Activated naive CD8-positive, alpha-beta T cell treated with anti-CD3 and anti-CD28 coated beads, Interleukin-2, amount 10 ng/mL, durations not matched to agents 7 days and 5 days (primary cell): ENCODE measurements at places on chromosomes 4 and X.

DNA sequence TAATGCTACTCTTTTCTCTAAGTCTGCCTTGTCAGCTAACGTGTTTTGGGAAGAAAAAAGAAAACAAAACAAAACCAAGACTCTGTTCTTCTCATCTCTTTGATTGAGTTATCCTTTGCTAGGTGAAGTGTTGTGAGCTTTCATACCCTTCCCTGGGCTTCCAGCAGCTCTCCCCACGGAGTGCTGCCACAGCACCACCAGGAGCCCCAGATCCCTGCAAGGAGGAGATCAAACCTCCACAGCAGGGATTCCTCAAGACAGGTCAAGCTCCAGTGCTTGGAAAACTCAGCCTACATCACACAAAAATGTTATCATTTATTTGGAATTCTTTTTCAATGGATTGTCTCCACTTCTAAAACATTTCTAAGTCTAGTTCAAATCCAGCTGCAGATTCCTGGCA lies 1981.9 kb upstream of the TENM3 start:
- no peak for DNase-seq

- DNase-seq, result no peak
These were observed 56.9 kb downstream of the USO1 start for GRCh38 chr4:75781305-75781704.

DNA sequence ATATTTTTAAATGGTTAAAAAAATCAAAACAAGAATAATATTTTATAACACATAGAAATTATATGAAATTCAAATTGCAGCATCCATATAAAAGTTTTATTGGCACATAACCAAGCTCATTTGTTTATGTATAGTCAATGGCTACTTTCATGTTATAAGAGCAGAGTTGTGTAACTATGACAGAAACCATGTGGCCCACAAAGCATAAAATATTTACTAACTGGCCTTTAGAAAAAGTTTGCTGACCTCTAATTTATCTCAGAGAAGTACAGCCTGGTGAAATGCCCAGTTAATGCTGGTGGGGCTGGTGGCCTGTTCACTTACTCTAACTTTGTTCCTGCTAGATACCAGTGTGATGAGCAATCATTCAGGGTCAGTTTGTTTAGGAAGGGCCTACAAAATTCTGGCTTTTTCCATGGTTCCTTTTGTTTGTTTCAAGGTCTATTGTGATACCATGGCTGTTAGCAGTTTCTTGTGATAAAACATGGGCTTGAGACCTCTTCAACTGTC lies 104.6 kb downstream of the PPP1R2C start:
- no peak for DNase-seq

DNA sequence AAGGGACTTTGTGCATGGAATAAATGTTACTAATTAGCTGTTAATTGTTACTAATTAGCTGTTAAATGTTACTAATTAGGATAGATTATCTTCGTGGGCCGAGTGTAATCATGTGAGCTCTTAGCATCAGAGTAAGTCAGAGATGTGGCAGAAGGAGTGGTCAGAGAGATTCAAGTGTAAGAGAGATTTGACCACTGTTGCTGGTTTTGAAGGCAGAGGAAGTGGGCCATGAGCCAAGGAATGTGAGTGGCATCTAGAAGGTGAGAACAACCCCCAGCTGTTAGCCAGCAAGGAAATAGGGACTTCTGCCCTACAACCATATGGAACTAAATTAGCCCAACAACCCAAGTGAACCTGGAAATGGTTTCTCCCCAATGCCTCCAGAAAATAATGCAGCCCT lies 28.2 kb downstream of the ODAPH start:
- no peak for DNase-seq

DNA sequence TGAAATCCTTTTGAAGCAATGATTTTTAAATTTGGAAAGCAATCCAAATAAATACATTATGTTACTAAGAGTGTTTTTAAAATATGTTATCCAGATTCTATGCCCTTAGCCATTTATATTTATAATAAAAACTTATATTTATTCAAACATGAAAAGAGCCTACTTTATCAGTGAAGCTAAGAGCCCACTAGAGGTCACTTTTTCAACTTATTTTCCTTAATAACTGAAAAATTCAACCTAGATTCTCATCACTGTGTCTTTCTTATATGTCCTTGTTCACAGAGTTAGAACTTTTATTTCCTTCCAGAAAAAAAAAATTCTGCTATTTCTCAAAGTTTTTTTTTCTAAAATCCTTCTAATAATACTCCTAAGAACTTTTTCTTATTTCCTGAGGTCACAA lies 23.9 kb downstream of the PRDM8 start:
- no peak for DNase-seq

DNA sequence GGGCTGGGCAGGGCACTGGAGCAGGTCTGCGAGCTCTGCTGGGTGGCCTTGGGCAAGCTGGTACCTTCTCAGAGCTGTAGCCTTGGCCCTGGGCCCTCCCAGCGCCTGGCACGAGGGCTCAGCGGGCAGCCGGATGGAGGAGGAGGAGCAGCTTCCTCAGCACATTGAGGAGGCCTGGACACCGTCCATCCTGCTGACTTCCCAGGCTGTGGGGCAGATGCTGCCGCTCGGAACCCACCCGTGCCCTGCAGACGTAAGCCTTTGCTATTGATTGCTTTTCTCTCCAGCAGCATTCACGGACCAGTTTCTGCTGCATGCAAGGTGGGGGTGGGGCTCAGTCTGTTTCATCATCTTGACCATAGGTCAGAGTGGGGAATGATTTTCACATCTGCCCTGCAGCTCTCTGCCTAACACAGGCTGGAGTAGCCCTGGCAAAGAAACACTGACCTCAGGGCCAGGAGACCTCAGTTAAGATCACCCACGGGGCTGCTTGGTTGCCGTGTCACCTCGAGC lies 80.7 kb upstream of the PSAPL1 start:
- DNase-seq, result no peak

- peak; percentile 86 for DNase-seq
These were observed 16.8 kb downstream of the FGFR3 start for GRCh38 chr4:1809754-1810502.

- no peak for DNase-seq
These were observed 30.6 kb upstream of the MCF2 start for GRCh38 chrX:139738581-139738980.

DNA sequence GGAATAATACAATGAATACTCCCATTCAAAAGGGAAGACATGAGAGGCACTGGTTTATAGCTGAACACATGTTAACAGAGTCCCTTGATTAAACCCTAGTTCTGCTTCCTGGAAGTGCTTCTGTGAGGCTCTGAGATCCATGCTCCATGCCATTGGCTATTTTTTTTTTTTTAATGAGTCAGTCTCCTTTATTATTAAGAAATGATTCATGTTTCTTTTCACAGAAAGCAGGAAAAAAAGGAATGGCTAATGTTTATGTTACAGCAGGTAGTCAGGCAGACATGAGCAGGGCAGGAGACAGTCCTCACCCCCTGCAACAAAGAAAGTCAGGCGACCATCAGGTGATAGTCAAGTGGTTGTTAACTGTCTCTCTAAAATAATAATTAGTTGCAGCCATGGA lies 598.7 kb downstream of the EPHA5 start:
- DNase-seq, result no peak

GRCh38 chr4:82043809-82044137 lies 330.0 kb downstream of the HNRNPD start:
- no peak for DNase-seq

DNA sequence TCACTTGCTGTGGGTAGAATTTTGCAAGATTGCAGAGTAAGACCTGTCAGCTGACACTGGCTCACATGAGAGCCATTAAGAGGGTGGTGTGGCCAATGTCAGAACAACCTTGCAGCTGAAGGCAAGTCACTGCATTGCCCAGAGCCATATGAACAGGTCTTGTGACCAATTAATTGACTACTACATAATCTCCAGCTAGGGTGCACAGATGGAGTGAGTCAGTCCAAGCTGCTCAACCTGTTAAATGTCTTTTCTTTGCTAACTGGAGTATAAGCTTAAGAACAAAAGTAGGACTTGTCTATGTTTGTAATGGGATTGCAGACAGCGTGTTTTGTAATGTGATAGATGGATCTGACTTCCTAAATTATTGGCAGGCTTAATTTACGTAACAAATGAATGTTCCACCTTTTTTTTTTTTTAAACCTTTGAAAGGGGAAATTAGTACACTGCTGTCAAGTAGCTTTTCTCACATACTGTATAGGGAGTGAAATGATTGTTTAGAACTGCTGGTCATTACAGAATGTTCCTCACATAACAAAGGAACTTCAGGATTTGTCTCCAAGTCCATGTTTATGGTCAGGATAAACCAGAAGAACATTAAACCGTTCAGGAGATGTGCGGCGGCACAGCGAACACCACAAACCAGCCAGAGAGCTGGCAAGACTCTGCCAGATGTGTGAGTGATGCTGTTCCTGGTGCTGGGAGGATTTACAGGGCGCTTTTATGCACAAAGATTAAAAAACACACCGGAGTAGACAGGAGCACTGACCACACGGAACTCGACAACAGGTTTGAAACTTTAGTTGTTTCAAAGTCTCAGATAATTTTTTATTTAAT lies 37.0 kb downstream of the FNIP2 start:
- DNase-seq, result no peak

DNA sequence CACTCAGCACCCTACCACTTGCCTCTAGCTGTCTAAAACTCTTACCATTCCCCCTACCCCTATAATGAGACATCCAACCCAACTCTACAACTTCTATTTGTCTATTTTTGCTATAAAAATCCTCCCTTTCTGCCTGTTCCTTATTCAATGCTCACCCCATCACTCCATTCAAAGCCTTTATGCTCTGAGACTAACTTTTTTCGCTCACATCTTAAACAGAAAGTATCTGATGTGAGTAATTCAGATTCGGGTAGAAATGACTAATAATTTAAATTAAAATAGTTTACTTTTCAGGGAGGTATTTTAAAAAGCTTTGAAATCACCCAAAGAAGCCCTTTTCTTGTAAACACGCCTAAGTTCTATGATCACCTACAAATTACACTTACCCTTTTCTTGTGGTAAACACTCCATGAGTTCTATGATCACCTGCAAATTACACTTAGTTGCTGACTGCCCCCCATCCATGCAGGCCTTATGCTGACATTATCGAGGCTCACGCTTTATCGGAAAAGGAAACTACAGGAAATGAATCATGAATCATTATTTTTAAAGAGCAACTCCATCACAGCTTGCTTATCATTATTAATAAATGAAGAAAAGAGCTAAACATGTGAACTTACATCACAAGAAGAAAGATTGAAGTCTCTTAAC lies 168.7 kb upstream of the PPP1R2C start:
- no peak for DNase-seq

DNA sequence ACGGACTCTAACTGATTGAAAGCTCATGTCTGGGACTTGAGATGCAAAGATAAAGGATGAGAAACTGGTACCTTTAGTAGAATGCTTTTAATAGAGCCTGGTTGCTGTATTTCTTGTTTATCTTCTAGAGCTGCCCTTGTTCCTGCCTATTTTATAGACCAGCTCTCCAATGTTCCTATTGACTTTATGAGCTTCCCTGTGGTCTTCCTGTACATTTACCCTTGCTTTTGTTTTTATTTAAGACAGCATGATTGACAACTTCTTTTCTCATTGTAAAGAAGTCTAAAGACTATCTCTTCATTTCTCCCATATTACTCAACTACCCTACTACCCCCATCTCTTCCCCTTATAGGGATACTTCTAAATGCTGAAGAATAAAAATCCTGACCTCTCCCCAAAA lies 174.7 kb downstream of the UGT8 start:
- DNase-seq, result no peak

DNA sequence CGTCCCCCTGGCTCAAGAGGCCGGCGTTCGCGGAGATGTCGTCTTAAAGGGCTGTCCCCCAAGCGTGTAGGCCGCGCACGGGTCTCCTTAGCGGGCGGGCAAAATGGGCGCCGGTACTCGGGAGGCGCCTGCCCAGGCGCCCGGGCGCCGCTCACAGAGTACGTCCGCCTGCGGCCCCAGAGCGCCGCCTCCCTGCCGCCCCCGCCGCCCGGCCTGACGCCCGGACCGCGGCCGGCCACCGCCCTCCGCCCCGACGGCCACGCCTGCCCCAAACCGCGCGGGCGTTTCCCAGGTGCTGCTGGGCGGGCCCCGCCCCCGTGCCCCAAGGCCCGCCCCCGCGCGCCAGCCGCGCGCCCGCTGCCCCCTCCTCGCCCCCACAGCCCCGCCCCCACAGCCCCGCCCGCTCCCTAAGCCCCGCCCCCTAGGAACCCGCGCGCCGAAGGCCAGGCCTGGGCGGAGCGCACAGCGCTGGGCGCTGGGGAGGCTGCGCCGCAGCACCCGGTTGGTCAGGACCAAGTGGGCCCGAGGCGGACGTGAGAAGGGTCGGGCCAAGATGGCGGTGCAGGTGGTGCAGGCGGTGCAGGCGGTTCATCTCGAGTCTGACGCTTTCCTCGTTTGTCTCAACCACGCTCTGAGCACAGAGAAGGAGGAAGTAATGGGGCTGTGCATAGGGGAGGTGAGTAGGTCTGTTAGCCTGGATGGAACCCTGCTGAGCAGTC lies at the start of the genes BRCC3, CMC4 and MTCP1:
TSS of gene BRCC3 (plus strand) at position 534 of the 719 bp plus-strand sequence. CDS start at position 554, 20 bp downstream.
TSS of gene CMC4 (minus strand) at position 162 of the 719 bp plus-strand sequence. CDS start 7,113 bp downstream, outside the sequence.
TSS of gene MTCP1 (minus strand) at position 162 of the 719 bp plus-strand sequence. CDS start 5,126 bp downstream, outside the sequence.
- DNase-seq, result peak; percentile 84
